Hematopoietic multipotent progenitor cell (in vitro differentiated cells): ENCODE measurements at places on chromosomes 2 and 18. TPM values are rescaled to one million over a fixed set of nuclear protein-coding genes. Genes with fewer than 3 reads are reported as not detected.

GPR17 gene
- not detected for total RNA-seq

POTEC gene
- total RNA-seq: not detected

ARHGAP28 gene
- under 0.01 TPM for total RNA-seq

PROKR1 gene
- under 0.01 TPM for total RNA-seq

KCNK3 gene
- under 0.01 TPM for total RNA-seq

MC5R gene
- not detected for total RNA-seq

DCDC2C gene
- not detected for total RNA-seq

NCKAP5 gene
- not detected for total RNA-seq

CD8B2 gene
- under 0.01 TPM for total RNA-seq

DYSF gene
- 0.81 TPM for total RNA-seq

CELF4 gene
- total RNA-seq: not detected

NTSR2 gene
- not detected for total RNA-seq

ADRA2B gene
- under 0.01 TPM for total RNA-seq

FBXO15 gene
- total RNA-seq: 0.81 TPM

CCDC68 gene
- total RNA-seq: not detected

HOXD13 gene
- not detected for total RNA-seq

MYCN gene
- total RNA-seq: 94.3 TPM

STPG4 gene
- not detected for total RNA-seq
